ENCODE measurements at places on chromosomes 1 and 21. TPM values are rescaled to one million over a fixed set of nuclear protein-coding genes. Genes with fewer than 3 reads are reported as not detected.

GFI1 gene
- polyA plus RNA-seq = 3.0 TPM

GRCh38 chr1:201140235-201140940 is 13.4 kb upstream of the ASCL5 start:
- H3K27ac ChIP-seq = no peak overlapping the region
- DNase-seq = no peak
- no peaks in the 10 kb centered on the region for H3K4me1 ChIP-seq
- H3K27me3 ChIP-seq = no peaks in the 10 kb centered on the region

DNA sequence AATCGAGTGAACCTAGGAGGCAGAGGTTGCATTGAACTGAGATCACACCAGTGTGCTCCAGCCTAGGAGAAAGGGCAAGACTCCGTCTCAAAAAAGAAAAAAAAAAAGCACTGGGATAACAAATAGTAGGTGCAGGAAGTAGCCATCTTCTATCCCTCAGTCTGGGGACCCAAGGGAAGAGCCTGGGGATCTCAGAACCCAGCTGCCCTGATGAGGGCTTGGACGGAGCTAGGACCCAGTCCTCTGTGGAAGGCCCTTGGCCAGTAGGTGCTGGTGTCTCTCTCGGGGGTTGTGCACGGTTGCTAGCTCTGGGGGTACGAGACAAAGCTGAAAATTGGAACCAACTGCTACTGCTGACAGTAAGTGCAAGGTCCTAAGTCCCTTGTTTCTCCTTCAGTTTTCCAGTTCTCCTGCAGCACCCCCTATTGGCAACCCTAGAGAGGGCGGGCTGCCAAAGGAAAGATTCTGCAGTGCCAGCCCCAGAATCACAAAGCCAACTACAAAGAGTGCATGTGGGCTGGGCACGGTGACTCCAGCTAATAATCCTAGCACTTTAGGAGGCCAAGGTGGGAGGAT is 57.6 kb upstream of the KIF1B start:
- no peaks in the 10 kb centered on the region for H3K36me3 ChIP-seq
- H3K27ac ChIP-seq = no peak overlapping the region
- H3K4me3 ChIP-seq = no peak overlapping the region
- DNase-seq = peak; percentile 66
- no peaks in the 10 kb centered on the region for H3K27me3 ChIP-seq

DNA sequence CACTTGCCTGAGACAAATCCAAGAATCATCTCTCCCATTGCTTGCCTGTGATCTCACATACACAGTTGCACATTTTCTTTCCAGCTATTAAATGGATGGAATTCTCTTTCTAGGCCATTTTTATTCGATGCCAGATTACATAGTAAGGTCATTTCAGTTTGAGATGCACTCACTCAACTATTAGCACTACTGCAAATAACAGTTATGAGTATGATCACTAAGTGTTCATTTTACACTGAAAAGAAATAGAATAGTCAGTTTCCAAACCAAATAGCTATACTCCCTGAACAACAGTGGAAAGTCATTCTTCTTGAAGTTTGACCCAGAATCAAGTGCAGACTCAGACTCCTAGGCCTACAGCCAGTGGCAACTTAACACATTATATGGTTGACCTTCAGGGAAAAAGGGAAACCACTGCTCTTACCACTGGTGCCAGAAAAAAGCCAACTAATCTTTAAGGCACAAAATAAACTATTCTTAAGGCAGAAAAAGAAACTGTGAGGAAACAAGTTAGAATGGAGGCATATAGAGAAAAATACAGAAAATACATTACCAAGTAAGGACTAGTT is 31.5 kb downstream of the WNT2B start:
- peaks cover 3% of the 10 kb centered on the region for H3K4me1 ChIP-seq
- DNase-seq = no peak
- H3K27ac ChIP-seq = no peak overlapping the region
- no peaks in the 10 kb centered on the region for H3K27me3 ChIP-seq
- H3K36me3 ChIP-seq = peaks cover 4% of the 10 kb centered on the region
- H3K4me3 ChIP-seq = no peak overlapping the region

ENTREP3 gene
- 14.3 TPM for polyA plus RNA-seq

DNA sequence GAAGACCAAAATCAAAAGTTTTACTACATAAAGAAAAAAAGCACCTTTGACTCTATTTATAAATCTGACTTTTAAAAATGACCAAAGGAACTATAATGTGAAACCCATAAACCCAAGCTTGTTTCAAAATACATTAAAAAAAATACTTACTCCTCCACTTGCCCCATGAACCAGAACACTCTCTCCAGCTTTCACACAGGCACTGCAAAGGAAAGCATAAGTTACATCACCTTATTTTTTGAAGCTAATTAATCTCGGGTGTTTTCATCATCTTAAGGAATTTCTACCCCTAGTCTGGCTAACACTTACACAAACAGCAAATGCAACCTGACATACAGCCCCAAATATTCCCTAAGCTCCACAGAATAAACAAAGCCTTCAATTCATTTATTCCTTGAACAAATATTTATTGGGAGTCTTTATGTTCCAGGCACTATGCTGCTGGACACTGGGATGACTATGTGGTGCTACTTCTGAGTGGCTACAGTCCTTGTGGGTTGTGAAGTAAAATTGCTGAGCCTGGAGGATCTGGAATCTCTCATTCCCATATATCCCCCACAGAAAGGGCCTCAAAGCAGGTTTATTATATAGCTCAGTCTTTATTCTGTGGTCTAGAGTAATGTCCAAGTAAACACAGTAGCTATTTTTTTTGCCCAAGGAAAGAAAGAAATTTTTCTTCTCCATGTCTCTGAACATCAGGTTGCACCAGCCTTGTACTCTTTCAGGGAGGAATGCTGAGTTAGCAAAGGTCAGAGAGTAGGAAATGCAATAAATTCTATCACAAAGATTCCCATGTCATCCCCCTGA is 18.2 kb downstream of the CRYZ start:
- H3K4me3 ChIP-seq = no peak overlapping the region
- H3K4me1 ChIP-seq = peaks cover 5% of the 10 kb centered on the region
- H3K27ac ChIP-seq = no peak overlapping the region
- no peaks in the 10 kb centered on the region for H3K27me3 ChIP-seq
- DNase-seq = peak; percentile 27

NPR1 gene
- polyA plus RNA-seq = 2.2 TPM

GRCh38 chr1:186059752-186060151 is 315.3 kb downstream of the TPR start:
- no peak for DNase-seq
- H3K4me1 ChIP-seq = no peaks in the 10 kb centered on the region

- H3K4me1 ChIP-seq = no peaks in the 10 kb centered on the region
- DNase-seq = no peak
- no peak overlapping the region for H3K4me3 ChIP-seq
- no peaks in the 10 kb centered on the region for H3K27me3 ChIP-seq
- no peak overlapping the region for H3K27ac ChIP-seq
Observed at GRCh38 chr1:204139088-204139487, 12.8 kb downstream of the ETNK2 start.

DNA sequence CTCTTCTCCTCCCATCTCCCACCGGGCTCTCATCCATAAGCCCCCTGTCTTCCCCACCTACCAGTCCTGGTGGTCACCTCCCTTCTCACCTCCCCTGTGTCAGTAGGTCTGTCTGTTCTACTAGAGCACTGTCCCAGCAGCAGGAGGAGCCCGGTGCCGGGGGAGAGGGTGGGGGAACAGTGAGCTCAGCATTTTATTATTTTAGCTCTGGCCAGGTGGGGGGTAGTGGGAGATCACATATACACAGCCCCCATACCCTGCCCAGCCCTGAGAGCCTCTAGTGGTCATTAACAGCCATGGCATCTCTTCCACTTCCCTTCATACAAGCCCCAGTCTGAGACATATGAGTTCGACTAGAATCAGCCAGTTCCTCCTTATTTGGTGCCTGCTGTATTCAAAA is at the start of gene TMOD4:
Gene TMOD4, minus strand, starts transcription at position 119 of the 400 bp plus-strand sequence. CDS start 1,106 bp downstream, outside the sequence.
- H3K36me3 ChIP-seq = peaks cover 75% of the 10 kb centered on the region
- H3K27ac ChIP-seq = peak within 1 kb of the TSS; percentile 28
- no peak within 1 kb of the TSS for H3K4me3 ChIP-seq
- H3K27me3 ChIP-seq = no peaks in the 10 kb centered on the region
- H3K4me1 ChIP-seq = no peaks in the 10 kb centered on the region

- no peaks in the 10 kb centered on the region for H3K36me3 ChIP-seq
- H3K27ac ChIP-seq = no peak overlapping the region
- DNase-seq = no peak
- H3K4me3 ChIP-seq = no peak overlapping the region
- no peaks in the 10 kb centered on the region for H3K27me3 ChIP-seq
Observed at GRCh38 chr1:224800486-224801119, 128.9 kb upstream of the DNAH14 start.

ADAM30 gene
- polyA plus RNA-seq = not detected

CYP4Z1 gene
- not detected for polyA plus RNA-seq

GRCh38 chr1:211547710-211548109 is 31.3 kb downstream of the SLC30A1 start:
- H3K4me1 ChIP-seq = peaks cover 54% of the 10 kb centered on the region
- H3K27me3 ChIP-seq = no peaks in the 10 kb centered on the region
- H3K36me3 ChIP-seq = no peaks in the 10 kb centered on the region
- no peak overlapping the region for H3K4me3 ChIP-seq

- DNase-seq = no peak
- H3K4me1 ChIP-seq = peaks cover 5% of the 10 kb centered on the region
- H3K36me3 ChIP-seq = no peaks in the 10 kb centered on the region
Observed at GRCh38 chr1:181453541-181454201, 29.6 kb upstream of the CACNA1E start.

DNA sequence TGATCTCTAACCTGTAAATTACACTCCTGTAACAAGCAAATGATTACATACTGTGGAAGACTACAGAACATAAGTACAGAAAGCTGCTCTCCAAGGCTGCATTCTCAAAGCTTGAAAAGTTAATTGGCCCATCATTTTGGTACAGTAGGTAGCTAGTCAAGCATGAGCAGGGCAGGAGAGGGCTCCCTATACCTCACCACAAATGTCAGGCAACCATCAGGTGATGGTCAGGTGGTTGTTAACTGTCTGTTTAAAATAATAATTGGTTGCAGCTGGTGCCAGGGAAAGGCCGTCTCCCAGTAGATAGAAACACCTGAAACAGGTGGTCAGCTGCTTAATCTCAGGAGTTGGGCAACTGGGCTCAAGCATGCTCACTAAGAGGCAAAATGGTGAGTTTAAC is 13.1 kb upstream of the SLC1A7 start:
- no peaks in the 10 kb centered on the region for H3K27me3 ChIP-seq
- no peaks in the 10 kb centered on the region for H3K4me1 ChIP-seq
- no peak for DNase-seq

SPRR3 gene
- polyA plus RNA-seq = not detected

GRCh38 chr1:21861602-21862429 is 49.8 kb downstream of the LDLRAD2 start:
- H3K36me3 ChIP-seq = peaks cover 5% of the 10 kb centered on the region
- no peak overlapping the region for H3K4me3 ChIP-seq

DNA sequence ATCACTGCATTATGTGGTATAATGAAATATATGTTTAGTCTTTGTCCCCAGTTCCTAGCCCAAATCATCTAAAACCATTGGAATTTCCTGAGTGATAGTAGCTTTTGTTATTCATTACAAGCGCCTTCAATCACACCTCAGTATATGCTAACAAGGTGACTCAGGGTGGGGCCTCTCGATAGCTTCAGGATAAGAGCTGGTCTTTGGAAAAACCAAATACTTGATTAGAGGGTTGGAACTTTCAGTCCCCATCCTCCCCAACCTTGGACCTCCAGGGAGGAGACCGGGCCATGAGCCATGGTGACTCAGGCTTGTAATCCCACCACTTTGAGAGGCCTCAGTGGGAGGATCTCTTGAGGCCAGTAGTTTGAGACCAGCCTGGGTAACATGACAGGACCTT is 5.1 kb upstream of the BRDT start:
- no peaks in the 10 kb centered on the region for H3K4me1 ChIP-seq
- no peak overlapping the region for H3K4me3 ChIP-seq
- no peak overlapping the region for H3K27ac ChIP-seq
- H3K36me3 ChIP-seq = no peaks in the 10 kb centered on the region
- H3K27me3 ChIP-seq = no peaks in the 10 kb centered on the region

HSPG2 gene
- 57.5 TPM for polyA plus RNA-seq

- no peaks in the 10 kb centered on the region for H3K27me3 ChIP-seq
- H3K4me3 ChIP-seq = no peak overlapping the region
- DNase-seq = no peak
- peaks cover 6% of the 10 kb centered on the region for H3K4me1 ChIP-seq
- H3K36me3 ChIP-seq = peaks cover 27% of the 10 kb centered on the region
Observed at GRCh38 chr1:206729507-206729906, 41.1 kb upstream of the IL19 start.

ITPKB gene
- 7.8 TPM for polyA plus RNA-seq

- H3K4me3 ChIP-seq = no peak overlapping the region
- H3K27ac ChIP-seq = no peak overlapping the region
- DNase-seq = no peak
- H3K36me3 ChIP-seq = no peaks in the 10 kb centered on the region
- no peaks in the 10 kb centered on the region for H3K4me1 ChIP-seq
- no peaks in the 10 kb centered on the region for H3K27me3 ChIP-seq
Observed at GRCh38 chr1:152683846-152684245, 2.1 kb upstream of the LCE2B start.

DNA sequence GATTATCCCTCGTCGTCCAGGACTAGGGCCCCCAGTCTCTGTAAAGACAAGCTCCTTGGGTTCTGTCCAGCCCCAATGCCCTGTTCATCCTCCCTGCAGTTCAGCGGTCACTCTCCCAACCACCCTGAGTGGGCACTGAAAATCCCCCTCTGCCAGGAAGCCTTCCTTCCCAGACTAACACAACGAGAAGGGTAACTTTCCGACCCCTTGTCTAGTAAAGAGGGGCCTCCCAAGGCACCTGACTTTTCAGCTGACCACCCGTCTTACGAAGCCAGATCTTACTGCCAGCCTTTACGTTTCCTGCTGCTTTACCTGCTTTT is 13.4 kb downstream of the TMEM9 start:
- H3K4me3 ChIP-seq = no peak overlapping the region
- no peaks in the 10 kb centered on the region for H3K4me1 ChIP-seq
- no peaks in the 10 kb centered on the region for H3K27me3 ChIP-seq
- H3K36me3 ChIP-seq = no peaks in the 10 kb centered on the region

DFFA gene
- 30.3 TPM for polyA plus RNA-seq

Data from small intestine (tissue), 16 donors.